ENCODE measurements at places on chromosomes 4 and X.

- no peak for DNase-seq
Observed at GRCh38 chr4:156084373-156084772, 130.7 kb upstream of the CTSO start.

- no peak for DNase-seq
Observed at GRCh38 chrX:17511556-17511955, 136.6 kb downstream of the NHS start.

DNA sequence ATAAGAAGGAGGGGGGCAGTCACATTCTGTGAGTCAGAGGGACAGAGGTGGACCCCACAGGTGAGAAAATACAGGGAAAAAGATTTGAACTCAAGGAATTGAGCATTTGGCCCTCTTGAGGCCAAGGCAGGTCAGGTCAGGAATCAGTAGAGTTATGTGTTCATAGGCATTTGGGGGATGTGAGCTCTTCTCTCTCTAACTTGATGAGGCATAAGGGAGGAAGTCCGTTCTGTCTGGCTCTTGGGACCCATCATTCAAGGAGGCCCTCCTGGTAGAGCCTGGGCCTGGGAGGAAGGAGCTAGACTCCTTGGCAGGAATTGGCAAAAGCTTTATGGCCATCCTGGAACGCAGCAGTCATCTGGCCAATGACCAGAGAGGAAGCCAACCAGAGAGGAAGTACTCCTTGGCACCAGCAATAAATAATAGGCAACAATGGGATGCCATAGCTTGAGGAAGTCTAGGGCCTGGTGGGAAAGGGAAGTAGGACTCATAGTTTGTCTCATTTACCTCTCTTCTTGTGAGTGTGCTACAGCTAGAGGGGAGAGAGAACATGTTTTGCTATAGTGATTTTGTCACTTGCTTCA lies 53.0 kb downstream of the MSN start:
- DNase-seq = no peak

- DNase-seq = no peak
Observed at GRCh38 chr4:137967480-137968190, 274.5 kb downstream of the SLC7A11 start.

DNA sequence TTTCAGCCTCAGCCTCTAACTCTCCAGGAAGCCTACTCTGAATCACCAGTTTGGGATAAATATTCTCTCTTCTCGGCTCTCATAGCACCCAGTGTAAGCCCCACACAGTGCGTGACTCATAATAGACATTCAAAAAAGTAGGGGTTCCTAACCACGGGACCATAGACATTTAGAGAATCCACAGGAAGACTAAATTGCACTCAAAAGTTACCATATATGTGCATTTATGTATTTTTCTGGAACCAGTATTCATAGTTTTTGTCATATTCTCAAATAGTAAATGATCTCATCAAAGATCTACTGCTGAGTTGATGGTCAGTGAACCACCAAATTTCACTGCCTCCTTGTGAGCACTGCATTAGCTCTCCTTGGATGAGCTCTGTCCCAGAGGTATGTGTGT lies 625.7 kb downstream of the SMARCA1 start:
- no peak for DNase-seq

DNA sequence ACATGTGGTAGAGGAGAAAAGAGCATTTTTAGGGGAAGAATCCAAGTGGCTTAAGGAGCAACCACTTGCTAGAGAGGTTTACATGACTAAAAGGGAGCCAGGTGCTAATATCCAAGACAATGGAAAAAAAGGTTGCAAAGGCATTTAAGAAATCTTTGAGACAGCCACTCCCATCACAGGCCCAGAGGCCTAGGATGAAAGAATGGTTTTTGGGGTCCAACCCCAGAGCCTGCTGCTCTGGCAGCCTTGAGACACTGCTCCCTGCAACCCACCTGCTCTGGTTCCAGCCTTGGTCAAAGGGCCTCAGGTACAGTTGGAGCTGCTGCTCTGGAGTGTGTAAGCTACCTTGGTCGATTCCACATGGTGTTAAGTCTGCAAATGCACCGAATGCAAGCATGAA lies 84.1 kb upstream of the FREM3 start:
- DNase-seq = no peak

DNA sequence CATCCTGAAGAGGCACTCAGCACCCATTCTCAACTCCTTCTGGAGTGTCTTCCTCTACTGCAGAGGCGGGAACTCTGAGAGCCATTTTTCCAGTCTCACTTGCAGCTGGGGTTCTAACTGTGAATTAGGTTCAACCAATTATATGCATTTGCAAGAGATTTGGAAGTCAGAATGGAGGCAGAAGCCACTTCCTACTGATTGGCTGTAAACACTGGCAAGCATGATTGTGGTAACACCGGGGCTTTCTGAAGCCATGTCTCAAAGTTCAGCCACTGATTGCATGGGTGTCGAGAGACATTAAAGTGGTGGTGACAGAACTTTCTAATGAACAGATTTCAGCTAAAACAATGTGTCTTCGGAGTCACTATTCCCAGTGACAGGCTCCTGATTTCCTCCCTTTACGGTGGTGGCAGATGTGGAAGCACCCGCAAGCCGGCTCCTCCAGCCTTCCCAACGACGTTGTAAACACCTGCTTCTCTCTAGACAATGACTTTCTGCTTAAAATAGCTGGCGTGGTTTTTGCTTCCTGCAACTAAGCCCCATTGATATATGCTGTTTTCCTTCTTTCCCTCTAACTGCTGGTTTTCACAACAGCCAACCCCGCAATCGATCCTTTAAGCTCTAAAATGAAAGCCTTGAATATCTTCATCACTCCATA lies 92.0 kb downstream of the IRF2 start:
- DNase-seq = peak; percentile 41

- no peak for DNase-seq
Observed at GRCh38 chr4:110364911-110365520, 110.9 kb upstream of the ENPEP start.

- DNase-seq = no peak
Observed at GRCh38 chr4:38856046-38856445, 571 bp downstream of the TLR6 start.

DNA sequence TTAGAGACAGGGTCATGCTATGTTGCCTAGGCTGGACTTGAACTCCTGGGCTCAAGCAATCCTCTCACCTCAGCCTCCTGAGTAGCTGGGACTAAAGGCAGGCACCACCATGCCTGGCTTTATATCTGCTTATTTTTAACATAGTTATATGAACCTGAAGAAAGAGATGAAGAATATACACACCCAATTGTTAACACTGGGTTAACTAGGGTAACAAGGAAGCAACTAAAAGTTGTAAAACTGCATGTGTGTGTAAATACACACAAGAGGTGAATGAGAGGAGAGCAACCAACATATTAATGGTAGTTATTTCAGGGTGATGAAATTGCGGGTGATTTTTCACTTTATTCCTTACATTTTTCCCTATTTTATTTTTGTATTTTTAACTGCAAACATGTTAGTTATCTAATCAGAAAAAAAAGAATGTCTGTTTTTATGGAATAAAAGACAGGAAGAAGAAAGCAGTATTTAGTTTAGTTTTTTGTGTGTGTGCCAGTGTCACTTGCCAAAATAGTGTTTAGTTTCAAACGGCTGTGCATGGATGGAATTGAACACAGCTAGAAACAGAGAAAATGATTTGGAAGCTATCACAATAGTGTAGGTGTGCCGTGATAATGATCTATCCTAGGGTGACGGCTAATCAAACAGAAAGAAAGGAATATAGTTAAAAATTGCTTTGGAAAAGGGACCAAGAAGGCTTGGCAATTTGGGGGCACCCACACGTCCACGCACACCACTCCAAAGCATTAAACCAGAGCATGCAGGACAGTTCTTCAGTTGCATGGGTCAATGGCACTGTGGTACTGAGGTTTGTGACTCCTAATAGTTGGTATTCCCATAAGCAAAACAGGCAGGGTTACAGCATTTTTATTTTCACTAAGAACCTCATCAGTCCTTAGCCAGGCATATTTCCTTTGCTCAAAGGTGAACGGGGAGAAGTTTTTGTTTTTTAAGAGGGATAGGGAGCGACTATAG lies 89.1 kb upstream of the KLHL13 start:
- DNase-seq = no peak

GRCh38 chr4:113109106-113109718 lies 59.8 kb downstream of the ANK2 start:
- DNase-seq = no peak

DNA sequence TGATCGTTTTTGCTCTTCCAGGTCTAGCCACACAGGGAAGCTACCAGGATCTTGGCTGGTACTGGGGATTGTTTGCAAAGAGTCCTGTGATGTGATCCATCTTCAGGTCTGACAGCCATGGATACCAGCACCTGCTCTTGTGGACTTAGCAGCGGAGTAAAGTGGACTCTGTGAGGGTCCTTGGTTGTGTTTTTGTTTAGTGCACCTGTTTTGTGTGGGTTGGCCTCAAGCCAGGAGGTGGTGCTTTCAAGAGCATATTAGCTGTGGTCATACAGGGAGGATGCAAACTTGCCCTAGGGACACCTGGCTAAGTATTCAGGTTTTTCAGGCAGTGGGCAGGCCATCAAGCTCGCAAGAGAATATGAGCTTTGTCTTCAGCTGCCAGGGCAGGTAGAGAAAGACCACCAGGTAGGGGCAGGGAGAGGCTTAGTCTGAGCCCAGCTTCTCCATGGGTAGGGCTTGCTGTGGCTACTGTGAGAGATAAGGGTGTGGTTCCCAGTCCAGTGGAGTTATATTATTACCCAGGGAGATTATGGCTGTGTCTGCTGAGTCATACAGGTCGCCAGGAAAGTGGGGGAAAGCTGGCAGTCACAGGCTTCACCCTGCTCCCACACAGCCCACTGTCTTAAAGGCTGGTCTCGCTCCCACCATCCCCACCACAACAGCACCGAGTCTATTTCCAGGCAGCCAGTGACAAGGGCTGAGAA lies 293.7 kb downstream of the PCDH18 start:
- no peak for DNase-seq

- DNase-seq = no peak
Observed at GRCh38 chr4:146401274-146401673, 120.5 kb downstream of the SLC10A7 start.

DNA sequence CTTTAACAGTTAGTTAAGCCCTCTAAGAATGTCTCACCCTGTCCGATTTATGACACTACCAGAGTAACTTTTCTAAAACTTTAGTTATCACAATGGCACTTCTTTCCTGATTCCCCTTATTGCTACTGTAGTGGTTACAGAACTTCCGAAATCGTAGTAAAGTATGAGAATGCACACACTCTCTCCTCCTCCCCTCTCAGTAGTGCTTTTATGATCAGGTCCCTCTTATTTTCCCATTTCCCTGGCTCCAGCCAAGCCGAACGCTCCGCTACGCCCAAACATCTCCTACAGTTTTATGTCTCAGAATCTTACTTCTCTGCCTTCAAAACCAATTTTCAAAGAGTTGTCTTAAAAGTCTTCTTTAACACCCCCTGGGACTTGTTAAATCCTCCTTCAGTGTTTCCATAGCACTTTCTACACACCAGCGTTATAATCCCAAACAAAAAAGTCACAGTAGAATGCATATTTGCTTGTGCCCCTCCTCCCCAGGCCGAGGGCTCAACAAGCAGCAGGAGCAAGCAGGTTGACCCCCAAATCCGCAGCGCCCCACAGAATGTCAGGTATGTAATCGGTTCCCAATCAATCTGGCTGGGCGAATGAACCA lies 671 bp downstream of the HPF1 start:
- DNase-seq = no peak

DNA sequence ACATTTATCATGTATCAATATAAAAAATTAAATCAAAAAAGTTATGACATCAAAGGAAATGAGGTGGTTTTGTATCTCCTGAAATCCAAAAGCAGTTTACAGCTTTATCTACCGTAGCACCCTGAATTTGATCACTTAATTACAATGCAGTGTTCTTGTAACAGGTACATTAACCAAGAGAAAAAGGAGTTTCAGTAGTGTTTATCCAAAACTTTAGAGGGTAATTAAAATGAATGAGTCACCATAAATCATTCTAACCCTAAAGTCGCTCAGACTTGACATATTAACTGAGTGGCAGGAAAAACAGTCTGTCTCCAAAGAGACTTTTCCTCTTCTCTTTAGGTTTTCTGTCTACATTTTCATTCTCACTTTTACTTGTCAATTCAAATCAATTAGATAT lies 907.6 kb upstream of the EPHA5 start:
- DNase-seq = no peak

GRCh38 chrX:21639775-21640174 lies 18.4 kb downstream of the KLHL34 start:
- no peak for DNase-seq

- no peak for DNase-seq
Observed at GRCh38 chrX:110173192-110174175, 144.4 kb downstream of the AMMECR1 start.

GRCh38 chrX:149570668-149571067 lies 16.6 kb downstream of the MAGEA9B start:
- no peak for DNase-seq

- DNase-seq = no peak
Observed at GRCh38 chr4:119526786-119527550, 101.6 kb downstream of the PDE5A start.

GRCh38 chrX:107599450-107599861 lies 28.9 kb upstream of the PRPS1 start:
- no peak for DNase-seq

DNA sequence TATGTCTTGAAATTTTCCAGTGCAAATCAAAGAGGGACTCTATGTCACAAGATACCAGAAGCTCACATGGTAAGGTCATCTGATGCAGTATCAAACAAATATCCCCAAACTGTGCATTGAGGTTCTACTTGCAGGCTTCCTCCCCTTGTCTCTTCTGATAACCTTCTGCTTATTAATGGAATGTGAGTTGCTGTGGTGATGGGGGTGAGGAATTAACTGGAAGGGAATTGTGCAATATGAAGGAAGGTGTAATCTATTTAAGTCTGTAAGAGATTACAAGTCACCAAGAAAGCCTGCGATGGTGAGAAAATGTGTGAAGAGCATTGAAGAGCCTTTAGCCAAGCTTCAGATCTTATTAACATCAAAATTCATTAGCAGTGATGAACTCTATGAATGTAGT lies 15.4 kb upstream of the MAGED1 start:
- no peak for DNase-seq

- no peak for DNase-seq
Observed at GRCh38 chr4:133537780-133538281, 388.7 kb downstream of the PCDH10 start.

GRCh38 chr4:122879001-122879400 lies 43.4 kb downstream of the NUDT6 start:
- DNase-seq = no peak

DNA sequence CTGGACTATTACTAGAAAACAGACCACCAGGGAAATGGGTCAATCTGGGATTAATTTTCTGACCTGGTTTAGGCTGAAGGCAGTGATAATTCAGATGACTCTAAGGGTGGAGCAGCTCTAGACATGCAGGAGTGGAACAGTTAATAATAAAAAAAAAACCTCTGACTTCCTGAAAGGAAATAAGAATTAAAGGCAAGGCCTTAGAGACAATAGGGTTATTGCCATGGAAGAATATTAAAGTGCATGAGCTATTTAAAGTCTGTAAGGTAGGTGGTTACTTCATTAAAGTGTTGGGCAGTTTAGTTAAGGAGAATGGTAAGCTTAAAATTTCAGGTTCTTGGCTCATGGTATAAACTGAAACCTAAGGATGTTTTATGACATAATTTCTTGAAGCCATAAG lies 14.6 kb upstream of the ADH5 start:
- DNase-seq = no peak
